ENCODE measurements at places on chromosomes 7 and 10.

- DNase-seq: no peak
These were observed 54.9 kb upstream of the ZMIZ2 start for GRCh38 chr7:44693641-44694313.

- no peak for DNase-seq
These were observed 72.1 kb downstream of the ITGB8 start for GRCh38 chr7:20402747-20403230.

DNA sequence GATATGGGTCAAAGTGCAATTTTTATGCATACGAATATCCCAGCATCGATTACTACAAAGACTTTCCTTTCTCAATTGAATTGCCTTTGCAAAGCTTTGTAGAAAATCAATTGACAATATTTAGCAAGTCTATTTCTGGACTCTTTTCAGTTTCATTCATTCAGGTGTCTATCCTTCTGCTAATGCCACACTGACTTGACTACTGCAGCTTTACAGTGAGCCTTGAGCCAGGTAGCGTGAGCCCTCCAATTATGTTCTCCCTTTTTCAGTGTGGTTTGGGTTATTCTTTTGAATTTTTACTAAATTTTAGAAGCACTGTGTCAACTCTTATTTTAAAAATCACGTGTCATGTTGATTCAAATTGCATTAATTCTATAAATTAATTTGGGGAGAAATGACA is 19.5 kb upstream of the AKR1E2 start:
- DNase-seq: no peak

GRCh38 chr10:75166623-75166972 is 44.0 kb upstream of the VDAC2 start:
- no peak for DNase-seq

DNA sequence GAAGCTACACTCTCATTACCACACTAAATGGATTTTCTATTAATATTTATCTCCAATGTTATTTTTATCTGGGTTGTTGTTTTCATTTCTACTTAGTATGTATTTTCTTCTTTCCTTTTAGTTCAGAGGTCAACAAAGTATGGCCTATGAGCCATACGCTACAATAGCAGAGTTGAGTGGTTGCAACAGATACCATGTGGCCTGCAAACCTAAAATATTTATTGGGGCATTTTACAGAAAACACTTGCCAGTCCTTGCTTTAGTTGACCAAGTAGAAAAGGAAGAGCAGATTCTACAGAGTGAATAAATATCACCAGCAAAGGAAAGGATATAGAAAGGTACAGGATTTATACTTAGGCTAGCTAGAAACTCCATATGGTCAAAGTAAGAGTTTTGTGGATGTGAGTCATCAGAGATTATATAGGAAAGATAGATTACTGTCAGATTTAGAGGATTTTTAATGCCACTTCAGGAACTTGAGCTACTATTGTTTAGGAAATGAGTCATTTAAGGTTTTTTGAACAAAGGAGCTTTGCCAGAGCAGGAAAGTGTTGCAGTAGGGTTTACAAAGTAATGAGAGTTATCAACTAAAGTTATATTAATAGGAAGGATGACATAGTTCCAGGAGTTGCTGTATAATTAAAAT is 323.3 kb upstream of the KAT6B start:
- no peak for DNase-seq

DNA sequence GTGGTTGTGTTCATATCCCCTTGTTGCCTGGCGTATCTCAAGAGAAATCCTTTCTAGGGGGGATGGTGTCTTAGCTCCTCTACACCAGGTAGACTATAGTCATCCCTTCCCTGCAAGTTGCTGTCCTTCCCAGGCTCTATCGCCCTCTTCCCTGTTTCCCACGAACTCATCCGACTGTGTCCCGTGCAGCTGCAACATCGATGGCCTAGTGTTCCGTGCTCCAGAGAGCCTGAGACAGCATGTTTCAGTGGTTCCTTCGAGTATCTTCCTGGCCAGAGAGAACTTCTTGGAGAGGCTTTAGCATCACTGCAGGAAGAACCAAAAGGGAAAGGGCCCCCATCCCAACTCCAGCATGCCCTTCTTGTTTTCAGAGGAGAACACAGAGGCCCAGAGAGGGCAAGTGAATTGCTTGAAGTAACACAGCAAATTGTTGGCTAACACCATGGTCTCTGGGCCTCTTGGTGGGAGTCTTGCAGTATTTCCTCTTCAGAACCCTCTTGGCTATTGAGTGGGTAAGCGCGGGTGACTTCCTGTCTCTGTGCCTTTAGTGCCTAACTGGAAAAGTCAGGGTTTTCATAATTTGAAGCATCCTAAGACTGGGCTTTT is 162.9 kb downstream of the RGS10 start:
- no peak for DNase-seq

- DNase-seq: no peak
These were observed 45.4 kb downstream of the ASB13 start for GRCh38 chr10:5620966-5621365.

DNA sequence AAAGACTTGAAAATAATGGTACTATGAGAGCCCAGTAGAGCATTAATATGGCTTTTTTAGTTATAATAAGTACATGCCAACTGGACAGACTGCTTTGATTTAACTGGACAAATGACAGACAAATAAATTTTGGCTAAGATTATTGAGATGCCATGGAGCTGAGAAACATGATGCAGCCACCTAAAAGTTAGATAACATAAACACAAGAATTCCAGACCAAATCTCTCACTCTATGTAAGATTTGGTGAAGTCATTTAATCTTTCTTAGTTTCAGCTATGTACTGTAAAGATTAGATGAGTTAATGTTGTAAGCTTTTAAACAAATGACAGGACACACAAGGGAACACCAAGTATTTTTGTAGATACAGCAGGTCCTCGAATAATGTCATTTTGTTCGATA is 118.2 kb downstream of the CACNA2D1 start:
- no peak for DNase-seq

- no peak for DNase-seq
These were observed 532.2 kb upstream of the STEAP1 start for GRCh38 chr7:89621925-89622641.

- no peak for DNase-seq
These were observed 3.2 kb upstream of the LAT2 start for GRCh38 chr7:74206589-74207120.

Data from NCI-H526 treated with DMSO at 0.1 percent for 48 hours (cell line).